Muscle of arm (tissue), 14 donors: ENCODE measurements at places on chromosomes 12 and 14. TPM values are rescaled to one million over a fixed set of nuclear protein-coding genes. Genes with fewer than 3 reads are reported as not detected.
A peak's percentile ranks its signal among the peaks of the same experiment; 100 is the strongest.

GRCh38 chr12:125966641-125967040 is 901.4 kb downstream of the AACS start:
- DNase-seq = peak; percentile 12

DNA sequence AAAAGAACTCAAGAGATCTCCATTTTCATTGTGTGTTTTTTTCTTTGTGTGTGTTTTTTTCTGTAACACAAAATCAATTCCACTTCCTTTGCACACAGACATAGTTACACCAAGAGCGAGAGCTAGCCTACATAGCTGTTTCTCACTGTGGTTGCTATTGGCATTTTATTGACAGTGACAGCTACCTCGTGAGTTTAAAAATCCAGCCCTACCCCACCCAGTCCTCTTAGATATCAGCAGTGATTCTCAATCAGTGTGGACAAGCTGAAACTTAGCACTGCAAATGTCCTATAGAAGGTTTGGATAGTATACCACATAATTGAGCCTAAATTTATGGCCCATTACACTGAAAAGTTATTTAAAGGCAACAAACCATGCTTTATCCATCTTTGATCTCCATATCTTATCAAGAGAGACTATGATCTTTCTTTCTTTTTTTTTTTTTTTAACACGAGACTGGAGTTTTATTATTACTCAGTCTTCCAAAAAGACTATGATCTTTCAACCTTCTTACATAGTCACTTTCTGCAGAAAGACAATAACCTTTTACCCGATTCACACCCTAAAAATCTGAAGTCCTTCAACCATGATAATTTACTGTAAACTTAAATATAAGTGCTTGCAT is 46.8 kb downstream of the ATP2B1 start:
- DNase-seq = no peak

DNA sequence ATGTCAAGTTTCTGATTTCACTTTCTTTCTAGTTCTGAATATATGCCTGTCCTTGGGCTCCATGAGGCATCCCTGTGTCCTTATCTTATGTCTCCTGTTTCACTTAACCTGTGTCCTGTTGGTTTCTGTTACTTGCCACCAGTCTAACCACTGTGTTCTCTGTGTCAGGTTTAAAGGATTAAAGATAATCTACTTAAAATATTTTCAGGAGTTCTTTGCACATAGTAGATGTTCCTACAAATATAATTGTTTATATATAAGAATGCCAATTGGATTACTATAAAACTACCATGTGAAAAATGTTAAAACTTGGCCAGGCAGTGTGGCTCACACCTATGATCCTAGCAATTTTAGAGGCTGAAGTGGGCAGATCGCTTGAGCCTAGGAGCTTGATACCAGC is 406.4 kb downstream of the CCER1 start:
- DNase-seq = no peak

DNA sequence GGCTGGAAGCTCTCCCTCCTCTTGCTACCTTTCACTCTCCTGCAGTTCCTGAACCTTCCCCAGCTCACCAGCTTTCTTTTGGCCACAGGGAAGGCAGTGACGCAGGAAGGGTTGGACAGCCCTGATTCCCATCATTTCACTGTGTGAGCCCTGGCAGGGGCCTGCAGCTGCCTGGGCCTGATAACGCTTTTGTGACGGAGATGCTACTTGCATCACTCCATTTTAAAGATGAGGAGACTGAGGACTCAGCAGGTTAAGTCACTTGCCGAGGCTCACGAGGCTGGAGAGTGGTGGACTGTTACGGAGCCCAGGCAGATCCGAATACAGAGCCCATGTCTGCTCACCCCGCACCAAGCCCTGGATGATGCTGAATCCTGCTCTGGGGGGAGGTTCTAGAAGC is 145.3 kb downstream of the RBM19 start:
- no peak for DNase-seq

DNA sequence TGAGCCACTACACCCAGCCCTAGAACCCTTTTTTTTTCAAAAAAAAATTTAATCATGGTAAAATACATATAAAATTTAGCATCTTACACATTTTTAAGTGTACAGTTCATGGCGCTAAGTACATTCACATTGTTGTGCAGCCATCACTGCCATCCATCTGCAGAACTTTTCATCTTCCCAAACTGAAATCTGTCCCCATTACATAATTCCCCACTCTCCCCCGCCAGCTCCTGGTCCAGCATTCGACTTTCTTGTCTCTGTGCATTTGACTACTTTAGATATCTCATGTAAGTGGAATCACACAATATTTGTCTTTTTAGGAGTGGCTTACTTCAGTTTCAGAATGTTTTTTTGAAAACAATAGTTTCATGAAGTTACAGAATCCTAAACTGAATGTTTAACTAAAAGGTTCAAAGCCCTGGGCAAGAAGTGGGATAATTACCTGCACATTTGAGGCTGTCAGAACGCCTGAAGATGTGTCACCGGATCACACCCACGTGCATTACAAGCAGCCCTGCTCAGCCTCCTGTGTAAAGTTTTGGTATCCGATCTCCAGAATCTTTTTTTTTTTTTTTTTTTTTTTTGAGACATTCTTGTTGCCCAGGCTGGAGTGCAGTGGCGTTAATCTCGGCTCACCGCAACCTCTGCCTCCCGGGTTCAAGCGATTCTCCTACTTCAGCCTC is 12.7 kb downstream of the EML1 start:
- DNase-seq = no peak

- DNase-seq = peak; percentile 46
Observed at GRCh38 chr14:50605766-50606165, 45.8 kb downstream of the ATL1 start.

DNA sequence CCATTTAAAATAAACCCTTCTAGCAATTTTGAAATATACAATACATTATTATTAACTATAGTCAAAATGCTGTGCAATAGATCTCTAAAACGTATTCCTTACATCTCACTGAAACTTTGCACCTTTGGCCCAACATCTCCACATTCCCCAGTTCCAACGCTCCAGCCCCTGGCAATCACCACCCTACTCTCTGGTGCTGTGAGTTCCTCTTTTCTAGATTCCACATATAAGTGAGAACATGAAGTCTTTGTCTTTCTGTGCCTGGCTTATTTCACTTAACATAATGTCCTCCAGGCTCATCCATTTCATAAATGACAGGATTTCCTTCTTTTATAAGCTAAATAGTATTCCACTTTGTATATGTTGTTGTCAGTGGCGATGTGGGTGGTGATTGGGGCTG is 194.7 kb upstream of the RTL1 start:
- DNase-seq = no peak

- DNase-seq = no peak
Observed at GRCh38 chr12:11134305-11134704, at the start of gene TAS2R30. TSS of gene TAS2R30 (minus strand) at chr12:11134644. CDS start at chr12:11134244, 400 bp downstream.

- no peak for DNase-seq
Observed at GRCh38 chr14:69652942-69653684, 41.7 kb downstream of the SUSD6 start.

GRCh38 chr12:94041850-94042249 is 106.5 kb upstream of the PLXNC1 start:
- DNase-seq = no peak

- DNase-seq = no peak
Observed at GRCh38 chr12:3244219-3244750, 167.1 kb downstream of the TSPAN9 start.

GRCh38 chr14:52891800-52892199 is 59.0 kb downstream of the FERMT2 start:
- no peak for DNase-seq

GRCh38 chr14:78982551-78982950 is 812.4 kb downstream of the NRXN3 start:
- no peak for DNase-seq

- DNase-seq = peak; percentile 21
Observed at GRCh38 chr12:56839915-56840325, 76.8 kb downstream of the HSD17B6 start.

The SLCO1B1 gene
- not detected for polyA plus RNA-seq

The SLC39A5 gene
- polyA plus RNA-seq = 0.82 TPM

The PSMA6 gene
- 236 TPM for polyA plus RNA-seq

The KCNA5 gene
- 3.3 TPM for polyA plus RNA-seq

The C12orf75 gene
- 8.2 TPM for polyA plus RNA-seq
